M059J (cell line): ENCODE measurements at places on chromosomes 4 and X.

- no peak for DNase-seq
These were observed 22.7 kb downstream of the NUDT6 start for GRCh38 chr4:122899682-122900081.

DNA sequence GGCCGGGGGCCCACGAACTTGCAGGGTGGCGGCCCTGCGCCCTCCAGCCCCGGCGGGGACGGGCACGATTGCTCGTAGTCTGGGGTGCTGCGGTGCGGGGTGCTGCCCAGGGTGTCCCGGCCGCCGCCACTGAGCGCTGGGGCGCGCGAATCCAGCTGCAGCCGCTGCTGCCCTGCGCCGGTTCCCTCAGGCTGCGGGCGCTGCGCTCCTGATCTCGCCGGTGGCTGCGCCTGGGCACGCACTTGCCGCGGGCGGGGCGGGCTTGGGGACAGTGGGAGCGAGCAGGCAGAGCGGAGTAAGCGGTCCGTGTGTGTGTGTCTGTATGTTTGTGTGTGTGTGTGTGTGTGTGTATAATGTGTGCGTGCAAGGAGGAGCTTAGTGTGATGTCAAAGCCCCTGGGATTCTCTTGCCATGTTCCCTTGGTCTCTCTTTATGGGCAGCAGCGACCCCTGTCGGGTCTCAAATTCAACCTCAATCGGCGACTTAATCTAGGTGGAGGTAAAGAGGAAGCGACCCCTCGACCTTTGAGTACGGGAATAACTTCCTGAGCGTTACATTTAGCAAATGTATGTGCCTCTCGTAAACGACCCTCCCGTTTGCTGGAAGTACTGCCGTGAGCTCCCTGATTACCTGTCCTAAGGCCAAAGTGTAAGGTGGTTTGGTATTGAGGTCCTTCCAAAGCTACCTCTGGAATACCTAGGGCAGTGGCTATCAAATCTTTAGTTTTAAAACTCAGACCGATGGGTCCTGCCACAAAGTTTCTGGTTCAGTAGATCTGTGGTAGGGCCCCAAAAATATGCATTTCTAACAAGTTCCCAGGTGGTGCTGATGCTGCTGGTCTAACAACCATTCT is at the start of gene RNF150:
RNF150 (minus strand) TSS at position 324 of the 853 bp plus-strand sequence.
- peak; percentile 80 for DNase-seq

DNA sequence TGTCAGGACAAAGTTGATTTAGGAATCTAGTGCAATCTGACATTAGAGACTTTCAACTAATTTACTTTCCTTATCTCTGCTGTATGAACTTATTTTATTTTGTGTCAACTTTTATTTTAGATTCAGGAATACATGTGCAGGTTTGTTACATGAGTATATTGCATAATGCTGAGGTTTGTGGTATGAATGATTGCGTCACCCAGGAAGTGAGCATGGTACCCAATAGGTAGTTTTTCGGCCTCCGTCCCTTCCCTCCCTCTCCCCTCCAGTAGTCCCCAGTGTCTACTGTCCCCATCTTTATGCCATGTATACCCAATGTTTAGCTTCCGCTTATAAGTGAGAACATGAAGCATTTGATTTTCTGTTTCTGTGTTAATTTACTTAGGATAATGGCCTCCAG is 68.7 kb upstream of the TEX13D start:
- peak; percentile 2 for DNase-seq

DNA sequence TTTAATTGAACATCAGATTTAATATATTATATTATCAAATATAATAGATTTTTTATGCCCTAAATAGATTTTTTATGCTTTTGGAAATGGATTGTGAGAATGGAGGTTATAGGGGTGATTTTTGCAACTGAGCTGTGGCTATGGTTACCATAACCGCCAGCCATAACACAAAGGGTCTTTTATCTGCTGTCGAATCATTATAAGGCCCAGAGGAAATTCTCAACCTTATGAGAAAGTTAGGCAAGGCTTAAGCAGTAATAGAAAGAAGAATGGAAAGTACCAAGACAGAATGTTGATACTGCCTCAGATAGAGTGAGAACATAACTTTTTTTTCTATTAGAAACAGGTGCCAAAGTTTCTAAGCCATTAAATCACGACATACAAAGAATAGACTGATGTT is 26.3 kb upstream of the CXCL6 start:
- no peak for DNase-seq

DNA sequence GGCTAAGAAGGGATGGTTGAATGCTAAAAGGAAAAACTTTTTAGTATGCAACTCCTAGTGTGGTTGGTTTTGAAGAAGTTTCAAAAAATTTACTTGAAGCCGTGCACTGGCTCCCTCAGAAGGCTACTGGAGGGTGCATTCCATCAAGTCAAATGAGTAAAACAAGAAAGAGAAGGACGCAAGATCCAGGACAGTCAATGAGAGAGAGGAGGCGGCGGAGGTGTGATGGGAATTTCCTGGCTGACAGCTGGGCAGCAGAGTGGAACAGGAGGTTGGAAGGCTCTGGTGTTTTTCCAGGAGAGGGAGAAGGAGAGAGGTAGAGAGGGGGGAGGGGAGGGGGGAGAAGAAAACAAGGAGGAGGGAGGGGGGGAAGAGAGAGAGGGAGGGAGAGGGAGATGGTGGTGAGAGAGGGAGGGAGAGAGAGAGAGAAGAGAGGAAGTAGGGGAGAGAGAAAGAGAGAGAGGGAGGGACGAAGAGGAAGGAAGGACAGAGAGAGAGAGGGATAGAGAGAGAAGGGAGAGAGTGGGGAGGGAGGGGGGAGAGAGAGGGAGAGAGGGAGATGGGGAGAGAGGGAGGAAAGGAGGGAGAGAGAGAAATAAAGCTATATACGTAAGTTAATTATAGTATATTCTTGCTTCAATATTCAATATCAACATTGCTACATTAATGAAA is 126.4 kb downstream of the SH3KBP1 start:
- DNase-seq, result no peak

DNA sequence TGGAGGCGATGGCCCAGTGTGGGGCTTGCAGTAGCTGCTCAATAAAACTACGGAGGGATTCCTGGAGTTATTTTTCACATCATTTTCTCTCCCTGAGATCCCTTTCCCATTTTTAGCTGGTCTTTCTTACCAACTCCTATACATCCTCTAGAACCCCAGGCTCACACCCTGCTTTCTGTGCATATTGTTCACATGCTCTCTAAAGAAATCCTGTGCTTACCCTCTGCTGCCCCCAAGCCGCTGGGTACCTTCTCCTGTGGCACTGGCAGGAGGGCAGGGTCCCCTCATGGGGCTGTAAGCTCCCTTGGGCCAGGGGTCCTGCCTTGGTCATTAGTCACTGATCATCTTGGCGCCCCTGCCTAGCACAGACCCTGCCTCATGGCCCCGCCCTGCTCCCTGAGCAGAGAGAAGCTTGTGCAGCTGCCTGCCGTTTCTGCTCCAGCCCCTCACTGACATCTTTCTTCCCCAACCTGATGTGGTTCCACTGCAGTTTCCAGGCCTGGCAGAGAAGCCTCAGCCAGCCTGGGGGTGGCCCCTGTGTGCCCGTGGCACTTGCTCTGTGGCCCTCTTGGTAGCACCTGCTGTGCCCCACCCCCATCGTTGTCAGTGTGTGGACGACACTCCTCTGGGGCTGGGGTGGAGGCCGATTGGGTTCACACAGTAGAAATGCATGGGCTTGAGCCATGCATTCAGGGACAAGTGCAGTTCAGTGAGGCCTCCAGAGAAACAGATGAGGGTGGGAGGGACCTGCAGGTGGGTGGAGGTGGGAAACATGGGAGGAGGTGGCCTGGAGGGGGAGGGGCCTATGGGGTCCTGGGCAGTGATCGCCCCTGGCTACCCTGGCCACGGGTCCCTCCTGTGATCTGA is 69.5 kb downstream of the WFS1 start:
- no peak for DNase-seq

DNA sequence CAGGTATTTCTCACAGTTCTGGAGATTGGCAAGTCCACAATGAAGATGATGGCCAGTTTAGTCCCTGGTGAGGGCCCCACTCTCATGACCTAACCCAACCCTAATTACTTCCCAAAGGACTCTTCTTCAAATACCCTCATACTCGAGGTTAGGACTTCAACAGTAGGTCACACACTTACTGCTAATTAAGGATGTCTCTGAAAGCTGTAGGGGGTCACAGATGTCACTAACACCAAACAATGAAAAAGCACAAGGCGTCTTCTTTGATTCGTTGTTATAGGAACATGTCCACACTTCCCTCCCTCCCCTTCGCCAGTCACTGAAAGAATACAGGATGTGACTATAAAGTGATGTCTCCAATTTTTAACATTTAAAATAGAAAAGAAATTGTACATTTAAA is 309.7 kb downstream of the PACRGL start:
- DNase-seq, result no peak

- peak; percentile 45 for DNase-seq
These were observed 793 bp downstream of the GRIA3 start for GRCh38 chrX:123184866-123185276.

GRCh38 chrX:65985922-65986588 is 53.8 kb downstream of the VSIG4 start:
- DNase-seq, result peak; percentile 63
